ENCODE measurements at places on chromosomes 6 and 20. TPM values are rescaled to one million over a fixed set of nuclear protein-coding genes. Genes with fewer than 3 reads are reported as not detected.

- peaks cover under 1% of the 10 kb centered on the region for H3K4me1 ChIP-seq
- H3K36me3 ChIP-seq: no peaks in the 10 kb centered on the region
- no peak overlapping the region for H3K4me3 ChIP-seq
- peaks cover 8% of the 10 kb centered on the region for H3K27me3 ChIP-seq
- DNase-seq: no peak
- H3K27ac ChIP-seq: no peak overlapping the region
These were observed 3.4 kb downstream of the TREM2 start for GRCh38 chr6:41159415-41160082.

GRCh38 chr20:52493171-52493721 lies 301.7 kb upstream of the ZFP64 start:
- peaks cover 16% of the 10 kb centered on the region for H3K4me1 ChIP-seq
- H3K27me3 ChIP-seq: peaks cover 8% of the 10 kb centered on the region
- peak overlapping the region; percentile 70 for H3K27ac ChIP-seq

- DNase-seq: no peak
- no peaks in the 10 kb centered on the region for H3K27me3 ChIP-seq
- H3K36me3 ChIP-seq: no peaks in the 10 kb centered on the region
- H3K4me1 ChIP-seq: peaks cover 2% of the 10 kb centered on the region
- H3K4me3 ChIP-seq: no peak overlapping the region
- no peak overlapping the region for H3K27ac ChIP-seq
These were observed 62.1 kb downstream of the STK35 start for GRCh38 chr20:2163757-2164156.

DNA sequence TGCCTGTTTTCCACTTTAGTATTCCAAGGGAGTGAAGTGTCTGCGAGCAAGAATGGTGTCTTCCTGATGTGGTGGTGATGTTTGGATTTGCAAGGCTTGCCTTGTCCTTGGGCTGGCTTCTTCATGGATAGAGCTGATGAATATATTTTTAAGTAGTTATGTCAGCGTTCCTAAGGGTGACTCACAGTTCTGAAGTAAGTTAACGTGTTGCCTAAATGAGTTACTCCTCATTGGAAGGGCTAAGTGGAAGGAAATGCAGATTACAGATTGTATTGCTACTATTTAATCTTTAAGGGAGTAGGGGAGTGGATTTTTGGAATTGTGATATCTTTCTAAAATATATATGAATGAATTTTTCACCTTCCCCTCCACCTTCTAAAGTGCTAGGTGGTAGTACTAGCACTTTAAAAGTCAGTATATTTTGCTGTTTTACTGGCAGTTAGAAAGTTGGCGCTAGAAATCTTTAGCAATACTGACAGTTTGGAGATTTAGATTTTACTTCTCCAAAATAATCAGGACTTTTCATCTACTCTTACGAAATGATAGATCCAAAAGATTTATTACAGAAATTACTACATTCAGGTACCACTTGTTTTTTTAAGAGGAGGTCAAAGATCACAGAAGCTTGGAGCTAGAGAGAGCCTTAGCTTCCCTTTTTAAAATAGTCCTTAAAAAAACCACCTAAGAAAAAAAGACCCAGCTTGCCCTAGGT lies 197.4 kb downstream of the JARID2 start:
- peaks cover 76% of the 10 kb centered on the region for H3K4me1 ChIP-seq
- no peaks in the 10 kb centered on the region for H3K36me3 ChIP-seq
- no peaks in the 10 kb centered on the region for H3K27me3 ChIP-seq
- no peak overlapping the region for H3K27ac ChIP-seq

Gene HRH3
- not detected for total RNA-seq

Gene TAF4
- total RNA-seq: 41.5 TPM

Gene CPNE5
- 0.85 TPM for total RNA-seq

GRCh38 chr6:14085176-14085787 lies 32.3 kb upstream of the CD83 start:
- H3K4me3 ChIP-seq: no peak overlapping the region
- DNase-seq: no peak
- H3K4me1 ChIP-seq: peaks cover 2% of the 10 kb centered on the region
- H3K27me3 ChIP-seq: peaks cover 1% of the 10 kb centered on the region

Gene PLA2G7
- 1.9 TPM for total RNA-seq

- no peak overlapping the region for H3K4me3 ChIP-seq
- no peak for DNase-seq
- H3K4me1 ChIP-seq: no peaks in the 10 kb centered on the region
- no peak overlapping the region for H3K27ac ChIP-seq
These were observed 147.1 kb downstream of the EPHA7 start for GRCh38 chr6:93272211-93272610.

DNA sequence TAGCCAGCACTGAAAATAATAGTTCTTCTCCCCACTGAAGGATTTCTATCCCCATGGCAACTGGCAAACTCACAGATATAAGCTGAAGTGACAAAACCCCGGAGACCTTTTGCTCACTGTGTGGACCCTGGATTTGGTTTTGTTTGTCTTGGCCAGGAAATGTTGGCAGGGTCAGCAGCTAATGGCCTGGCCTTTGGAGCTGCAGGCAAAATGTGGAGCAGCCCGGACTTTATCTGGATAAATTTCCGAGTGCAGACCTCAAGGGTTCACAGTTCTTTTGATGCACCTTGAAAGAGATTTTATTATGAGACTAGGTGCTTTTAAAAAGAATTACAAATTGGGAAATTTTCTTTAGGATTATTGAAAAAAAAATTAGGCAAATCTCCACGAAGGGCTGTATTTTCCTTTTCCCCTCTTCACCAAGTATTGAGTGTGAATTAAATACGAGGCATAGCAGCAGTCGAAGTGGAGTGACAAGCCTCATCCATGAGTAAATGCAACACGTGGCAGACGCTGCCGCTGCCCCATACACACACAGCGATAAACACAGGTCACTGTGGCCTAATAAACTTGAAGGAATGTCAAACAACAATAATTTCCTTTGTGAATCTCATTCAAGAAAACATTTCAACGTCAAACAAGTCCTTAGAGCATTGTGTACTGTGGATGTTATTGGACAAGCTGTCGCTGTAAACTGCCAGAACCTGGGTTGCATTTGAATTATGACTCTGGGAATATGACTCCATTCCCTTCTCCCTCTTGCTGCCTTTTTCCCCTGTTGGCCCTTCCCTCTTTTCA lies 35.1 kb upstream of the CCN6 start:
- peaks cover 11% of the 10 kb centered on the region for H3K4me1 ChIP-seq
- no peak overlapping the region for H3K4me3 ChIP-seq
- no peaks in the 10 kb centered on the region for H3K27me3 ChIP-seq
- H3K36me3 ChIP-seq: peaks cover 4% of the 10 kb centered on the region

GRCh38 chr6:150149146-150149545 lies 6.3 kb downstream of the PPP1R14C start:
- DNase-seq: no peak
- no peak overlapping the region for H3K27ac ChIP-seq
- no peaks in the 10 kb centered on the region for H3K36me3 ChIP-seq
- peaks cover 16% of the 10 kb centered on the region for H3K4me1 ChIP-seq
- peaks cover 53% of the 10 kb centered on the region for H3K27me3 ChIP-seq

DNA sequence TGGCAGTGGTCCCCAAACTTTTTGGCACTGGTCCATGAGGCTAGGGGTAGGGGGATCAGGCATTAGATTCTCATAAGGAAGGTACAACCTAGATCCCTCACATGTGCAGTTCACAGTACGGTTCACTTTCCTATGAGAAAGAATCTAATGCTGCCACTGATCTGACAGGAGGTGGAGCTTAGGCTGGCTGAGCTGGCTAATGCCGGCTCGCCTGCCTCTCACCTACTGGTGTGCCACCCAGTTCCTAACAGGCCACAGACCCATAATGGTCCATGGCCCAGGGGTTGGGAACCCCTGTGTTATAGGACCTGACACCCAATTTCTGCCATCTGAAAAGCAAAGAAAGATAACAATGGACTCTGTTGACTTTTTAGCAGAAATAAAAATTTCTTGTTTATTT lies 199.6 kb downstream of the GMPR start:
- peak overlapping the region; percentile 61 for H3K27ac ChIP-seq
- peaks cover 24% of the 10 kb centered on the region for H3K4me1 ChIP-seq
- H3K36me3 ChIP-seq: no peaks in the 10 kb centered on the region
- H3K27me3 ChIP-seq: no peaks in the 10 kb centered on the region

- DNase-seq: no peak
- H3K4me1 ChIP-seq: peaks cover 4% of the 10 kb centered on the region
- H3K27me3 ChIP-seq: no peaks in the 10 kb centered on the region
- H3K4me3 ChIP-seq: no peak overlapping the region
- no peak overlapping the region for H3K27ac ChIP-seq
These were observed 7.1 kb downstream of the RRBP1 start for GRCh38 chr20:17674722-17675518.

GRCh38 chr6:53437557-53438202 lies 88.9 kb upstream of the ELOVL5 start:
- H3K4me3 ChIP-seq: no peak overlapping the region
- peak; percentile 31 for DNase-seq
- no peak overlapping the region for H3K27ac ChIP-seq
- H3K4me1 ChIP-seq: peaks cover 6% of the 10 kb centered on the region

- H3K27ac ChIP-seq: peak overlapping the region; percentile 61
- H3K36me3 ChIP-seq: peaks cover 6% of the 10 kb centered on the region
- H3K4me1 ChIP-seq: peaks cover 26% of the 10 kb centered on the region
- no peak for DNase-seq
These were observed 101.9 kb downstream of the CARMIL1 start for GRCh38 chr6:25381077-25381476.

Gene HUS1B
- 2.5 TPM for total RNA-seq

- peaks cover 2% of the 10 kb centered on the region for H3K4me1 ChIP-seq
- no peaks in the 10 kb centered on the region for H3K27me3 ChIP-seq
- no peak overlapping the region for H3K27ac ChIP-seq
- H3K4me3 ChIP-seq: no peak overlapping the region
- no peaks in the 10 kb centered on the region for H3K36me3 ChIP-seq
These were observed 77.1 kb downstream of the TBC1D7 start for GRCh38 chr6:13251242-13251641.

DNA sequence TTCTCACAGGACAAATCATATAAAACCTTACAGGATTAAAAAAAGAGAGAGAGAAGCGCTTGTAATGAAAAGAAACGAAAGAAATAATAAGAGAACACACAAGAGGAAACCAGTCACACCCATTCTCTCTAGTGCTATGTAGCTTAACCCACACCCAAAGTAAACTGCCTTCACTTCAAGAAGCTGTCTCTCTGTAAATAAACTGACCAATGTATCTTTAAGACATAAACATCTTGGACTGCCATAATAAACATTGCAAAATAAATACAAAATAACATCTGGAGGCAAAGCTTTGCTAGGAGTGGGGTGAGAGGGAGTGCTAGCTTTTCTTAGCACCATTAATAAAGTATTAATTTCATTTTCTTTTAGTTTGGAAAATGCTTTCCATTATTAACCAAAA lies 61.6 kb upstream of the RNF146 start:
- H3K4me3 ChIP-seq: no peak overlapping the region
- DNase-seq: no peak
- H3K4me1 ChIP-seq: no peaks in the 10 kb centered on the region
- H3K27me3 ChIP-seq: peaks cover 33% of the 10 kb centered on the region

Gene SCUBE3
- not detected for total RNA-seq

DNA sequence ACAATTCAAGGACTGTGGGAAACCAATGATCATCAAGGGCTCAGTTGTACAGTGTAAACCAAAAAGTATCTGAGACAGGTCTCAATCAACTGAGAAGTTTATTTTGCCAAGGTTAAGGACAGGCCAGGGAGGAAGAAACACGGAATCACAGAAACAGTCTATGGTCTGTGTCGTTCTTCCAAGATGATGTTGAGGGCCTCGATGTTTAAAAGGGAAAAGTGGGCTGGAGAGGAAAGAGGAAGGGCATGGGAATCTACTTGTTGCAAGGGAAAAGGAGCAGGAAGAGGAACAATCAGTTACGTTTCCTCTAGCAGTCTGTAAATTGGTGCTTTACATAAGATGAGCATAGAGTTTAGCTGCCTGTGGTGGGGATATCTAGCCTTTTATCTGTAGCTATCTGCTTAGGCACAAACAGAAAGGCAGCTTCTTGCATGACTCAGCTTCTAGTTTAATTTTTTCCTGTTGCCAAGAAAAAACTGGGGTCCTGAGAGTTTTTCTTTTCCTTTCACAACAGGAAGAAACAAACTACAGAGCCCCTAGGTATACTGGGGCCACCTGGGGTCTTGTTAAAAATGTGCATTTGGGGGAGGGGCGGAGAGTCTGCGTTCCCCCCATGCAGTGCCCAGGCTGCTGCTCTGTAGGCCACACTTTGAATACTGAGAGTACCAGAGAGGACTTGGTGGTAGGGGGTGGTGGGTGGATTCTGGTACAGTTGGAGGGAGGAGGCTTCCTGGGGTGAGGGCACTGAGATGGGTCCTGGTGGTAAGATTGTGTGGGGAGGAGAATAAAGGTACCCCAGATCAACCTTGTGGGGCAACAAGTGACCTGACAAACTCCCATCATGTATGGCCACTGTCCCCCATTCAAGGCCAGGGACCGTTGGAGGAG lies 35.3 kb upstream of the EZR start:
- no peak for DNase-seq
- H3K4me3 ChIP-seq: no peak overlapping the region
- peaks cover 11% of the 10 kb centered on the region for H3K4me1 ChIP-seq
- no peaks in the 10 kb centered on the region for H3K27me3 ChIP-seq

Gene GPR63
- total RNA-seq: 0.18 TPM

Gene SPINT4
- not detected for total RNA-seq

GRCh38 chr6:88677356-88677755 lies 286.1 kb downstream of the RNGTT start:
- H3K27me3 ChIP-seq: no peaks in the 10 kb centered on the region
- DNase-seq: no peak
- no peak overlapping the region for H3K27ac ChIP-seq
- peaks cover 20% of the 10 kb centered on the region for H3K36me3 ChIP-seq

GRCh38 chr6:136288566-136289326 lies 900 bp downstream of the BCLAF1 start:
- DNase-seq: peak; percentile 91
- H3K27me3 ChIP-seq: no peaks in the 10 kb centered on the region
- H3K36me3 ChIP-seq: peaks cover 10% of the 10 kb centered on the region
- peak overlapping the region; percentile 99 for H3K27ac ChIP-seq
- H3K4me1 ChIP-seq: peaks cover 64% of the 10 kb centered on the region

DNA sequence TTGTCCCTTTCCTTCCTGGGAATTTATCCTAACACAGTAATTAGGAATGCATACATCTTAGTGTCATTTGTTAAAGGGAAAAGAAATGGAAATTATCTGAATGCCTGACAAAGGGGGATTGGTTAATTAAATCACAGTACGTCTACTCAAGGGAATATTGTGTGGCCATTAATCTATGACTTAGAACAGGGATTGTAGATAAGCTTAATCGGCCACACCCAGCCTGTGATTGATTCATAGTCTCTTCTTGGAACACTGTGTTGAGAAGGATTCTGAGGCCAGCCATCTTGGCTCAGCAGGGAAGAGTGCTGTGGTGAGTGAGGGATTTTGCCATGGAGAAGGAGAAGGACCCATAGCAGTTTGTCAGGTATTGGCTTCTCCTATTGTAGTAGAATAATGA lies 50.5 kb downstream of the CTNNBL1 start:
- DNase-seq: no peak
- no peak overlapping the region for H3K4me3 ChIP-seq
- peaks cover 33% of the 10 kb centered on the region for H3K36me3 ChIP-seq
- no peaks in the 10 kb centered on the region for H3K4me1 ChIP-seq
- peak overlapping the region; percentile 76 for H3K27ac ChIP-seq
- H3K27me3 ChIP-seq: no peaks in the 10 kb centered on the region

- H3K27me3 ChIP-seq: peaks cover 16% of the 10 kb centered on the region
- H3K36me3 ChIP-seq: no peaks in the 10 kb centered on the region
- DNase-seq: no peak
- no peak overlapping the region for H3K27ac ChIP-seq
These were observed 173.2 kb downstream of the PDE7B start for GRCh38 chr6:136024711-136025110.
